ENCODE measurements at places on chromosomes 12 and 14.

GRCh38 chr14:71675126-71675899 lies 256.9 kb upstream of the RGS6 start:
- no peak for DNase-seq

- no peak for DNase-seq
These were observed 14.3 kb downstream of the CAMKK2 start for GRCh38 chr12:121282072-121282742.

DNA sequence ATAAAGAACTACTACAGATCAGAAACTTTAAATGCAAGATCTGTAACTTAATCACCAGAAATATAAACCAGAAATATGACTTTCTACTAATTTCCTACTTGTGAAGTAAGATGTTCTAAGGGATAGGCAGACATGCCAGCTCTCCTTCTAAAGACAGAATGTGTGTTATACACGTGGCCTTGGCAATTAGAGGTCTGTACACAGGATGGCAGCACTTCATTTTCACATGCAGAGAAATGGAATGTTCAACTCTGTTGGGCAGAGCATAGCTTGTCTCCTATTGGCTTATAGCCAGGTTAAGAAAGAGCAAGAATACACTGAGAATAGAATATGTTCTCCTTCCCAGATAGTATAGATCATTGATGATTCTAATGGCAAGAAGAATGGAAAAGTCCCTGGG lies 403.8 kb downstream of the DAD1 start:
- no peak for DNase-seq

DNA sequence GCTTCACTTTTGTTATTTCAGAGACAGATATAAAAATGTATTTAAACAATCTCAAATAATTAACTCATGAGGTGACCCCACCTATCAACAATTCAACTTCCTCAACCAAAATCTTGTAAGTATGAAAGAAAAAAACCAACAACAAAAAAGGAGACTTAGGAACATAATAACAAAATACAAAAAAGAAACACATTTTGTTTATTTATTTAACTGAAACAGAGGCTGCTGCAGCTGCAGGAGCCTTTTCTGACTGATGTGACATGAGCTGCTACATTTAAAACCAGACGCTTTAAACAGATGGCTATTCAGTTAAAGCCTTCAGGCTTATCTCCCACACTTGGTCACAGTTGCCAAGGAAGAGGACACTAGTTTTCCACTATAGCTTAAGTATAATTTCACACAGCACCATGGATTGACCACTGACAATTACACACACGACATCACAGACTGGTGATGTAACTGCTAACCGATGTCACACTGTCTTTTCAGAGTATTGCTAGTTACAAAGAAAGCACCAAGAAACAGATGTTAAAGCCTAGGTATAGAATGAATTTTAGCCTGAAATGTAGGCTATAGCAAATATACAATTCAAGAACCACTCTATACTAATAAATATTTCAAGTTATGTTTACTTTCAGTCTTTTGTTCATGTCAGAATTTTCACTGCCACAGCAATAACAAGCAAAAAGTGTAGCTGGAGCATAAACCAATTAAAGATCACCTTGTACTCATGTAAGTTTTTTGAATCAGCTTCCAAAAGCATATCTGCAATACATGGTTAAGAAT lies 113.0 kb downstream of the MED13L start:
- no peak for DNase-seq

GRCh38 chr14:52269100-52269499 lies 1.6 kb downstream of the PTGDR start:
- DNase-seq, result no peak

DNA sequence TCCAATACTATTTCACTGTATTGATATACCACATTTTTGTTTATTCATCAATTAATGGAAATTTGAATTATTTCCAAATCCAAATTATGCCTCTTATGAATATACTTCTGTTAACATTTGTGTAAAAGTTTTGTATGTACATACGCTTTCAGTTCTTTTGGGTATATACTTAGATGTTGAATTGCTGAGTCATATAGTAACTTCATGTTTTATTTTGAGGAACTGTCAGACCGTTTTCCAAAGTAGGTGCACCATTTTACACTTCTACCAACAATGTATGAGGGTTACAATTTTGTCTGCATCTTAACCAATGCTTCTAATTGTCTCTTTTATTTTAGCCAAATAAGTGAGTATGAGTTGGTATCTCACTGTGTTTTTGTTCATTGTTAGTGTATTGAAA lies 10.2 kb upstream of the CCER1 start:
- no peak for DNase-seq

DNA sequence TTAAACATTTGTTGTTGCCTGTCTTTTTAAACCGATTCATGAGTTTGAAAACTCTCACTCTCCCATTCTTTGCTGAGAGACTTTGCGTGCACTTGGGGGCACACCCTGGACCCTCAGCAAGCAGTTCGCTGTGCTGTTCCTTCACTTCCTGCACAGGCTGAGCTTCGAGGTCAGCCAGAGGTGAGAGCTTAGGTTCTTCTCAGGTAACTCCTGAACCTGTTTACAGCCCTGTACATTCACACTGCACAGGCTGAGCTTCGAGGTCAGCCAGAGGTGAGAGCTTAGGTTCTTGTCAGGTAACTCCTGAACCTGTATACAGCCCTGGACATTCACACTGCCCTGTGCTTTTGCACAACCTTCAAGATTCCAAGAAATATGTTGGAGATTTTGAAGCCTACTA lies 9.8 kb upstream of the CLECL1 start:
- no peak for DNase-seq

DNA sequence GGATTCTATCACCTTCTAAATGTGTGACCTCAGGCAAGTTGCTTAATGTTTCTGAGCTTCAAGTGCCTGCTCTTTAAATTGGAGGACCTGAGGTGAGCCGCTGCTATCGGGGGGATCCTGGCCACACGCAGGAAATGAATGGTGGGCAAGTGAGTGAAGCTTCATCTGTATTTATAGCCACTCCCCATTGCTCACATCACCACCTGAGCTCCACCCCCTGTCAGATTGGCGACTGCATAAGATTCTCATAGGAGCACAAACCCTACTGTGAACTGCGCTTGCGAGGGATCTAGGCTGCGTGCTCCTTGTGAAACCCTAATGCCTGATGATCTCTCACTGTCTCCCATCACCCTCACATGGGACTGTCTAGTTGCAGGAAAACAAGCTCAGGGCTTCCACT lies 158.6 kb upstream of the CCND2 start:
- no peak for DNase-seq

GRCh38 chr12:71218616-71219015 lies 60.8 kb upstream of the TSPAN8 start:
- DNase-seq, result no peak

DNA sequence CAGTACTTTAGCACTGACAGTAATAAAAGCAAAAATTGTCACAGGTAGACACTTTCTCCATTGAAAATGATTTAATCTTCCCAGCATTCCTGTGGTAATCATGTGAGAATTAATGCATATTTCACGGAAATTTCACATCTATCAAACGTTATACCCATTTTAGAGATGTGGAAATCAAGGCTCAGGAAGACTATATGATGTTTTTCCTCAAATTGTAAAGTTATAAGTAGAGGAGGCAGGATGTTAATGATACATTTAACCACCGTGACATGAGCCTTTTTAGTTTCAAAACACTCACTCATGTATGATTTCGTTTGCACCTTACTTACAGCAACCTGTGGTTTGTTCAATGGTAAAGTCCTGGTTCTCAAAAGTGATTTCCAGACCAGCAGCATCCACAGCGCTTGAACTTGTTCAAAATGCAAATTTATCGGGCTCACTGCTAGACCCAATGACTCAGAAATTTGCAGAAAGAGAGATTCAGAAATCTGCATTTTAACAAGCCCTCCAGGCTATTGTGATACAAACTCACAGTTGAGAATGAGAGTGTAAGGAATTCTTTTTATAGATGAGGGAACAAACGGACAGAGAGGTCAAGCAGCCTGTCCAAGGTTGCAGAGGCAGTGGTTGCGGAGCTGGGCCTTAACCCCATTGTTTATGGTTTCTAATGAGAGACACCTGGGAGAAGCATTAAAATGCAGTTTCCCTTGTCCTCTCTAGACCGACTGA lies 654.8 kb upstream of the TBX3 start:
- no peak for DNase-seq

Measured in activated CD4-positive, alpha-beta T cell treated with anti-CD3 and anti-CD28 coated beads for 4 hours (primary cell).